SHP77 treated with DMSO at 0.1 percent for 48 hours (cell line): ENCODE measurements at places on chromosomes 2 and 18.

DNA sequence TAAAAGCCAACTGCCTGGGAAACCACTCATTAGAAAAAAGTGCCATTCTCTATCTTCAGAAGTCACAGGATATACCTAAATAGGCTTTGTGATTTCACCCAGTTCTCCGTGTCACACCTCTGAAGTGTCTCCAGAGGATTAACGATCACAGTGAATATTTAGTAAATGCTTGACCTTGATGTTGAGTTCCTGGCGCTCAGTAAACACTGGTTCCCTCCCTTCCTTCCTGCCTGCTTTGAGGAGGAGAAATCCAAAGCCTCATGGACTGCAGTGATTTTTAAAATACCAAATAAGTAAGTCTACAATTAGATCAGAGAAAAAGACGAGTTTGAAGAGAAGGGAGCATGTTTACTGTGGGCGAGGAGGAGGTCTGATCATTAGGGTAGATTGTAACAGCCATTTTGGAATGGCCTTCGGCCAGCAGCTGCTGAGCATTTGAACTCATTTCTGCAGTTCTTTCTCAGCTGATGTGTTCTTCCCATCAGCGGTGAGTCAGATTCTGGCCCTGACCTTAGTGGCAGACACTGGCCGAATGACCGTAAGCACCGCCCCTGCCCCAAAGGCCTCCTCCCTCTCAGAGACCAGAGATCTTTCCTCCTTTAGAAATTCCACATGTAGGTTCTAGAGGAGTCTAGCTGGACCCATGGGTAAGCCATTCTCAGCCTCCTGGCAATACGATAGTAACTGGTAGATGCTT is 62.1 kb upstream of the SLC16A14 start:
- DNase-seq: no peak

- no peak for DNase-seq
These were observed 25.3 kb downstream of the GPR55 start for GRCh38 chr2:230899786-230900185.

GRCh38 chr18:63107171-63107845 is 212.3 kb downstream of the BCL2 start:
- no peak for DNase-seq

DNA sequence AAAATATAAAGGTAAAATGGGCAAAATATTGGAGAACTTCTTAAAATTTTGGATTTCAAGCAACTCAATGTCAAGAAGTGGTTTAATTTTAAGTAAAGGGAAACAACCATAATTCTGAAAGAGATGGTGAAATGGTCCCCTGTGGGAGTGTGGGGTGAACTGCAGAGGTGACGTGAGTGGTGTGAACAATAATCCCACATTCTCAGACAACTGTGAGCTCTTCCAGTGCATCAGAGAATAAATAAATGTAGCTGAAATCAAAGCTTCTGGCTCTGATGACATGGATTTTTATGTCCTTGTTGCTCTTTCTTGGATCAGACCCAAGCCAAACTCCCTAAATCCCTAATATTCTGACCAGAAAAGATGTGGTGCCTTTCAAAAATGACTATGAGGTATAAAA is 672.7 kb downstream of the ZEB2 start:
- DNase-seq: no peak

DNA sequence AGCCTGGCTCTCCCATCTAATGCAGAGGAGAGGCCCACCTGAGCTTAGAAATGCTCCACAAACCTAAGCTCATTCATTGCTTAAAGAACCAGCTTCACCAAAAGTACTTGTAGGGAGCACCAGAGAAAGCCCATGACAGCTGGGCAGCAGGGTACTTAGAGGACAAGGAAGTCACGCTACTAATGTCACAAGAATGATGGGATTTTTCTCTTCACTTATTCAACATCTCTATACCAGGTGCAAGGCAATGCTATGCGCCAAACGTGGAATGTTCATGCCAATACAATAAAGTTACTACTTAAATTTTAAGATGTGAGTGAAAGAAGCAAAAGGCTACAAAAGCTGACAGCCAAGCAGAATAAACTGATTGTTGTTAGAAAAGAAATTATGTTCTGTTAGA is 36.0 kb downstream of the LONRF2 start:
- no peak for DNase-seq

- DNase-seq: no peak
These were observed 30.7 kb downstream of the CAMKMT start for GRCh38 chr2:44392338-44392943.

- no peak for DNase-seq
These were observed 53.1 kb downstream of the MTCL1 start for GRCh38 chr18:8758466-8758865.

DNA sequence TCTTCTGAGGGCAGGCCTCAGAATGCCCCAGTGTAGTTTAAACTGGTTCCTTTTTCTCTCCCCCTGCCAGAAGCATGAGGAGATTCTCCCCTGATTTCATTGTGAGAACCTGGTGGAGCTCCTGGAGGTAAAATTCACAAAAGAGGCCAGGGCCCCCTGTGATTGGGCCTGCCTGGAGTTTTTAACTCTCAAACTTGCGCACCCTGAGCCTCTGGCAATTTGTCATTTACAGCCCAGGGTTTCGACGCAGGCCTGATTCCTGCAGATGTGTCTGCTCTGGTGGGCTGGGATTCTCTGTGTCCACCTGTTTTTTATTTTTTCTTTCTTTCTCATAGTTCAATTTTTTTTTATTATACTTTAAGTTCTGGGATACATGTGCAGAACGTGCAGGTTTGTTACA is 157.9 kb downstream of the ASB1 start:
- DNase-seq: no peak

DNA sequence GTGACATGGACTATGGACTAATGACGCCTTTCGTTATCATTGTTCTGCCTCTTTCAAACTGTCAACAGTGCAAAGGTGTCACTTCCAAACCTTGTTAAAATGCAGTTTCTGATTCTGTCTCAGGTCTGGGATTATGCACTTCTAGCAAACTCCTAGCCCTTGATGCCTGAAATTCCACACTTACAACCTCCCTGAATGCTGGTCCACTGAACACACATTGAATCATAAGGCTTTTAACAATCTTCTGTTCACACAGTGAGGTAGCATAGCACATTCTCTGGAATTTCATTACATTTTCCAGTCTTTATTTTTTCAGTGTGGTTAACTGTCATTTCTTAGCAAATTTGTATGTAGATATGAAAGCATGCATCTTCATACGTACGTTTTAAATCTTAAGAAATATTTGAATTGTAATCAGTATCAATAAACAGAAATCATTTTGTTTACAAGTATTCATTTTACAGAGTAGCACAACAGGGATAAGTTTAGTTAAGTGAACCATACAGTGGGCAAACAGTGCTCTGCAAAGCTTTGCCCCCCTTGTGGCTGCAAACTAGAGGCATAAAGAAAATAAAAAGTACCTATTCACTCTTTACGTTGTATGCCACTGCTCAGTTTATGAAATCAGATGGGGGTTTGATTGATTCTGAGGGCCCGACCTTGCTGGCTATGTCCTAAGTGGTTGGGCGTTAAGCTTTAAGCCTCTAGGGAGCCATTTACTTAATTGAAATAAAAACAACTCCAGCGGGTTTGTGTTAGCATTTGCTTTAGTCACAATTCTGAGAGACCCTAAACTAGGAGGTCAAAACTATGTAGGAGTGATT is 250.8 kb downstream of the LRRTM1 start:
- DNase-seq: no peak

GRCh38 chr2:189609423-189609816 is 28.8 kb upstream of the SLC40A1 start:
- no peak for DNase-seq

- DNase-seq: no peak
These were observed 286.4 kb downstream of the CDH19 start for GRCh38 chr18:66317243-66318090.

DNA sequence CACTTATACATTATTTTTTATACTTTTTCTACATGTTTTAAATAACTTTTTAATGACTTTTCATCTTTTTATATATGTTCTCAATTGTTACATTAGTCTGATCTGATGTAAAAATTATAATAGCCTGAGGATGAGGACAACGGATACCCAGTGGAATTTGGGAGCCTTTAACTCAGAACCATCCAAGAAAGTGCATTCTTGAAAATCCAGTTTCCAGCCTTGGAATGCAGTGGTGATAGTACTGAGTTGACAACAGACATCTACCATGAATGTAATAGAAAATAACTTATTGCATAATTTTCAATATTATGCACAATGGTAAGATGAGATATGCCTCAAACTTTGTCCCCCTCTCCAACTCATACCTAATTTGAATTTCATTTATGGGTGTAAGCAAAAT is 120.7 kb upstream of the ZC3H15 start:
- no peak for DNase-seq

GRCh38 chr18:35029770-35030169 is 11.4 kb upstream of the MAPRE2 start:
- DNase-seq: no peak

GRCh38 chr2:25184254-25184653 is 15.9 kb upstream of the POMC start:
- peak; percentile 53 for DNase-seq

DNA sequence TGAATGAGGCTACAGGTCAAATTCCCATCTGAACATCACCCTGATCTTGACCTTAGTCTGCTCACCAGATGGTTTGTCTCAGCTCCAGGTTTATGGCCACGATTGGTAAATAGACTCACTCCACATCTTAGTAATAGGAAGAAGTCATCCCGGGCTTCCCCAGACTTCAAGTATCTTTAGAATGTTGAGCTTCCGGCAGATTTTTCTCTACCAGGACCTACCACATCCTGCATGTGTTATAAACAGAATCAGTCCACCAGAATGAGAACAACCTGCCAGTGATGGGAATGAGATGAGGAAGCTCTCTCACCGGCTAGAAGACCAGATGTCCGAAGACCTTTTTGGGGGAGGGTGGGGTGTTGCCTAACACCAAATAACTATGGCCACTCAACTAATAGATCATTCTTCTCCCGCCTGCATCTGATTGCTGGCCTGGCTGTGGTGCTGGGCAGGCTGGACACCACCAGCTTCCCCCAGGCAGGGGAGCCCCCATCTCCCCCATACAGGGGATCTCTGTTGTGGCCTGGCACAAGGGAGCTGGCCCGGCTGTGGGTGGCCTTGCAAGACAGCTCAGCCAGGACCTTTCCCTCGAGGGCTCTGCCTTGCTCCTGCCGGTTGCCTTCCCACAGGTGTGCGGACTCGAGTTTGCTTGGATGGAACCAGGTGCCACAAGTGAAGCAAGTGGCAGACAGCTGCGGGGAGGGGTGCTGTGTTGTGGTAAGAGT is 88.5 kb downstream of the SH3RF3 start:
- no peak for DNase-seq

GRCh38 chr18:79693561-79694205 is 14.1 kb downstream of the CTDP1 start:
- no peak for DNase-seq

- DNase-seq: peak; percentile 61
These were observed 2.0 kb downstream of the SATB2 start for GRCh38 chr2:199455545-199456382.

DNA sequence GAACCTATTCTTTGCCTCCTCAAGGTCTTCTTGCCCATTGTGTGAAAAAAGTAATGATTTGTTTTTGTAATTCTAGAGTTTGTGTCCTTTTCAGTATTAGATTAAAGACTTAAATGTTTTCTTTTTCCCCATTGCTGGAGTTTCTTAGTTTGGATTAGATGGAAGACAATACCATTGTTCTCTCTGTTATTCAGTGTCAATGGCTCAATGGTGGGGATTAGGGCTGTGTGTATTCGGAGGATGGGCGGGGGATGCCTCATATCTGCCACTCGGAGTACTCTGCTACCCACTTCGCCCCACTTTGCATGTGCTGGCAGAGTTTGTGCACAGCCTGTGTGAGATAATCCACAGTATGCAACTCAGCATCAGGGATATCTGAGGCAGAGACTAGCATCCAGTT is 90.1 kb downstream of the KLHL29 start:
- no peak for DNase-seq

DNA sequence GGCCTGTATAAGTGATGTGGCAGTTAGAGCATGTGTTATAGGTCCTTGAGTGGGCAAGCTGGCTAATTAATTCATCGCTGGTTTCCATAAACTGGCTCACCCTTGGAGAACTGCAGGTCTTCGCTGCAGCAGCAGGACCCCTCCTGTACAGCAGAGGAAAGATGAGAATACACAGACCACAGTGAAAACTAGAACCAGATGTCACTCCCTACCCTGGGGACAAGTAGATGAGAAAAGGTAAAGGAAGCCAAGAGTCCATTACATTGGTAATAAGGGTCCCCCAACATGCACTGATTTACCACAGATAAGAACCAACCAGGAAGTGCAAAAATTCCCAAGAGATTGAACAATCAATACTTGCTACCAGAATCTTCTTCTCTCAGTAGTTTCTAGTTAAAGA is 415.6 kb upstream of the LYPD1 start:
- no peak for DNase-seq

- no peak for DNase-seq
These were observed 282.9 kb upstream of the REV1 start for GRCh38 chr2:99772591-99773331.

- no peak for DNase-seq
These were observed 1580.0 kb downstream of the LRP1B start for GRCh38 chr2:140550821-140551220.

DNA sequence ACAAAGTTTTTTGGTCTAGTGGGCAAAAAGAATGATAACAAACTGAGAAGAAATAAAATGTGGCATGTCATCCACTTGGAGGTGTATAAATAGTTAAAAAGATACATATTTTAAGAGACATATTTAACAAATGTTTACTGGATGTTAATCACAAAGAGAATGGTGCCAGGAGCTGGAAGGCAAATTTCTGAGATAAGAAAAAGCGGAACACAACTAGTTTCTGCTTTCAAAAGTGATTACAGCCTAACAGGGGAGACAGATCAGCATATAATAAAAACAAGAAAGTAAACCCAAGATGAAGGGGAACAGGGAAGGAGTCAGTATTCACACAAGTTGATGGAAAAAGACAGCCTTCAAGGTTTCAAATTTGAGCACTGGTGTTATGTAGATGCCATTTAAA is 91.3 kb downstream of the OLA1 start:
- DNase-seq: no peak
